ENCODE measurements at places on chromosomes 1 and 21.

DNA sequence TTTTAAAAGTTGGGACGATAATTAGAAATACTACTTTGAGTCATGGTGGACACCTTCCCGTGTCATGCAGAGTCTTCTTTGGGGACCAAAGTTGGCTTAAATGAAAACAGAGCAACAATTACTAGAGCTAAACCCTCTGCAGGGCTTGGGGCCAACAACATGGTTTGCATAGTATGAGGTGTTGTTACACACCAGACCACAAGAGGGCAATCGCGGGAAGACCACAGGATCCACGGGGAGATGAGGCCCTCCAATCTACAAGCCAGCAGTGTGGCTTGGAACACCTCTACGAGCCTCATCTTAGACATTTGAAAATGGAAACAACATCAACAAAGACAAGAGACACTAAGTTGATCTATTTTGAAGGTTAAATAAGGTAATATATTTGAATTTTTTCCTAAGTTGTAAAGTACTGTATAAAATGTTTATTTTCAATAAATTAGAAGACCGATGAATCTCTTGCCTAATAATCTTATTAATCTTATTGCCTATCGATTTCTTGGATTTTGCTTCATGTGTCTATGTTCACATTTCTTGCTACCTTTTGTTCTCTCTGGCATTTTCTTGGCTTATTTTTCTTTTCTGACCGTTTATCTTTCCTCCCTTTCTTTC lies 8.2 kb upstream of the SMCP start:
- peak; percentile 12 for DNase-seq

- DNase-seq = no peak
Measured at GRCh38 chr1:19169642-19170041, 40.4 kb downstream of the UBR4 start.

- DNase-seq = no peak
Measured at GRCh38 chr1:14973773-14974172, 179.8 kb upstream of the TMEM51 start.

DNA sequence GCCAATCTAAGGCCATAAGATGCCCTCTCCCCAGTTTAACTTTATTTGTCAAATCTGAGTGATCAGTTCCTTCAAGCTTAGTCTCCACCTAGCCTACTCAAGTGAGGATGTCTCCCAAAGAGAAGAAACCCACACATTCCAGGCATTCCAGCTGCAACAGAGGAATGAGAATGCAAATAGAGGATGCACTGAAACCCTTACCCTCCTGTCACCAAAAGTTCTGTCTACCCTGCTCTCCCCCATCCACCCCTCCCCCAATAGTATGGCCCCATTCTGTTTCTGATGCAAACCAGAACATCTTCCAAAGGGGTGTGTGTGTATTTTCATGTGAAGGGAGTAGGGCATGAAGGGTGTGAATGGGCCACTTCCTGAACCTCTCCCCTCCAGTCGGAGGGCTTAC lies 3.0 kb downstream of the DUSP23 start:
- DNase-seq = no peak

DNA sequence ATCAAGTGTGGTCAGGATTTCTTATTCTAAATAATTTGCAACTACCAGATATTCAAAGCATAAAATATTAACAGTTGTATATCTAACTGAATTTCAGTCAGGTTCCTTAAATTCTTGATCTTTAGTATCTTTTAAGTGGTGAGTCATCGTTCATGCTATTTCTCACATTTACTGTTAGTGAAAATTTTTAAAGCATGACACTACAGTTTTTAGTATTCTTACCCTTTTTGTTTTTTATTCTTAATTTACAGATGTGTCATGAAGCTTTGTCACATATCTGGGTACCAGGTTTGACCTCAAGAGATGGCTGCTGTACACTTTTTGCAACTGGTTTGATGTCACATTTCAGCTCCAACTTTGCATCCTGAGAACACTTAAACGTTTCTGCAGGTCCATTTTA lies 12.7 kb downstream of the AKIRIN1 start:
- no peak for DNase-seq

GRCh38 chr1:18384471-18384870 lies 96.3 kb upstream of the KLHDC7A start:
- DNase-seq = no peak

GRCh38 chr1:199550199-199551065 lies 477.1 kb upstream of the NR5A2 start:
- DNase-seq = no peak

- DNase-seq = no peak
Measured at GRCh38 chr1:11129649-11130390, 30.2 kb upstream of the EXOSC10 start.

DNA sequence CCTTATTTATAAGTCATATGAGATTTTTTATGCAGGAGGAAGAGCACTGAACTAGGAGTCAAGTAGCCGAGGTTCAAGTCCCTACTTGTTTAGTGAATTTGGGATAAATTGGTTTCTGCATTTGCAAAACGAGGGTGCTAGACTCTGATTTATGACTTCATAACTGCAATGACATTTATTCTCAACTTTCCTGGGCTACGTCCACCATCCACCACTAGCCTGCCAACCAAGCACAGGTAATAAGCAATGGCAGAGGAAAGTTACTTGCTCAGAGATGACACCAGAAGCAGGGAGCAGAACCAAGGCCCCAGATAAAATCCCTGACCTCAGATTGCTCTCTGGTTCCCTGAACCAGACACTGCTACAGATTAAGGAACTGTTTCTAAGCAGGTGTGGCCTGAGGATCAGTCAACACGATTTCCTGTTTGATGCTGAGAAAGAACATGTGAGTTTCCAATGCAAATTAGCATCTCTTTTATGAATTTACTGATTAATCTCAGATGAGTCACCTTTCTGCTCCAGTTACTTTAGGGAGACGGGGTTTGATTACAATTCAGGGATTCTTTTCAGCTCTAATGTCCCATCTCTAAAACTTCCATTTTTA lies 52.7 kb downstream of the PLPP3 start:
- no peak for DNase-seq

GRCh38 chr1:61757950-61758349 lies 15.7 kb downstream of the PATJ start:
- DNase-seq = no peak

- DNase-seq = no peak
Measured at GRCh38 chr1:61642475-61643232, 82.3 kb downstream of the TM2D1 start.

GRCh38 chr1:30084909-30085571 lies 638.3 kb downstream of the MATN1 start:
- DNase-seq = no peak

GRCh38 chr1:109931911-109932636 lies 21.4 kb downstream of the CSF1 start:
- DNase-seq = no peak

DNA sequence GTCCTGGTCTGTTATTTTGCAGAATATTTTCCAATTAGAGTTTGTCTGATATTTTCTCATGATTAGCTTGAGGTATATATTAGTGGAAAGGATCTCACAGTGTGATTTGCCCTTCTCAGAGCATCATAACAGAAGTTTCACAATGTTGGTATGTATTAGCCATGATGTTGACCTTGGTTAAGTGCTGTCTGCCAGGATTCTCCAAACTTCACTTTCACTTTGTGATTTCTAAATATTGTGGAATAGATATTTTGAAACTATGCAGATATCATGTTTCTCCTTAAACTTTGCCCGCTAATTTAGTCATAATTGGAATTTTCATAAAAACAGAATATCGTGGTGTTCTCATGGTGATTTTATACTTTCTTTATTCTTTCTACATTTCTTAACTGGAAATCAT lies 98.0 kb upstream of the DEPDC1 start:
- DNase-seq = no peak

- DNase-seq = no peak
Measured at GRCh38 chr1:77739235-77739634, 20.4 kb downstream of the USP33 start.

DNA sequence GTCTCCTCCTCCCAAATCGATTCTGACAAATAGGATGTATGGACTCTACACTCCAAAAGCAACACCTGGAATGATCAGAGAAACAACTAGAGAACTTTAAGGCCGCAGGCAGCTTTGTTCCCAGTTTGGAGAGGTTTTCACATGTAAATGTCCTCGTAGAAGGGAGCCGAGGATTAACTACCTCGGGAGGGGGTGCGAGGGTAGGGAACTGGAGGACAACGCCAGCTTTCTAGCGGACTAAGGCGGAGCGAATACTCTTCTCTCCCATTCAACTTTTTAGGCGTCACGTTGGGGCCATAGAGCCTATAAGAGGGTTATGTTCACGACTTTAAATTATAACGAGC lies 1.2 kb downstream of the SCAF4 start:
- DNase-seq = no peak

GRCh38 chr1:84603223-84603622 lies 29.0 kb upstream of the CTBS start:
- DNase-seq = no peak

DNA sequence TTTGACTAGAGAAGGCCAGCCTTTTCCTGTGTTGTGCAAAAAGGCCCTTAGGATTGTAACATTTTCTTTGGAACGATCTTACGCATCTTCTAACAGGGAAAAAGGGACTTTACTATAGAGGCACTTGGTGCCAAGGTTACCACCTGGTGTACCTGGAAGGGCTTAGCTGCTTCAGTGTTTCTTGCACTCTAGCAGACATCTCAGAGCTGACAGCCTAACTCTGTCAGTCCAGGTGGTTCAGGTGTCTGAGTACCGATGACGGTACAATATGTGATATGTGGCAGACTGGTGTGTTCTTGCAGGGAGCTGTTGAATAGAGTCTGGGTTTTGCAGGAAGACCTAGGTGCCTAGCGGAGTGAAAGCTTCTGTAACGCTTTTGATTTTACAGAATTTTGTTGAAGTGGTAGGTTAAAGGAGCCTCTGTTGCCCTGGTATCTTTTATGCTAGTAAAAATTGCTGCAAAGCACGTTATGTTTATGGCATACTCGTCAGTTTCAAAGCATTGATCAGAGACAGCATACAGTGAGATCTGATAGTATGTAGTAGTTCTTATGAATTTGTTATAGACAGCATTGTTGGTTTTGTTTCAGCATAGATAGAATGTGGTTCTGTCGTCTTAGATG lies 1.4 kb downstream of the MAGI3 start:
- no peak for DNase-seq

Data from activated CD4-positive, CD25-positive, alpha-beta regulatory T cell (primary cell).